ENCODE measurements at places on chromosomes 3 and 15.

- no peak for DNase-seq
Observed at GRCh38 chr3:5205165-5205941, 17.8 kb downstream of the EDEM1 start.

GRCh38 chr15:85172846-85173490 lies 191.3 kb downstream of the PDE8A start:
- DNase-seq: no peak

GRCh38 chr15:31309893-31310606 lies 16.6 kb upstream of the KLF13 start:
- no peak for DNase-seq

DNA sequence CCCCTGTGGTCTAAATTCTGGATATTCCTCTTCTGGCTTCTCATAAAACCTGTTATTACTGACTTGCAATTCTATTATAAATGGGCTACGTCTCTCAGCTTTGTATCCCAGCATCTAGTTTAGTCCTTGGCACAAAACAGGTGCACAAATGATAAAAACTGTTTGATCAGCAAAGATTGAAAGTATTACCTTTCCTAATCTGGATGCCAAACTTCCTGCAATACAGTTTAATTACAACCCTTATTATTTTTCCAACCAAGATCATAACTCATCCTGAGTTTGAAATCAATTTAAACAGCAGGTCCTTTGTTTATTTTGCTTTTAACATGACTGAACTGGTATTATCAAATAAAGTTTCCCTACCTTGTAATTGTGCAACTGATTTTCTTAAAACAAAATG lies 132.6 kb downstream of the ATP1B3 start:
- DNase-seq: no peak

GRCh38 chr3:65672061-65672460 lies 366.7 kb downstream of the MAGI1 start:
- DNase-seq: no peak

- no peak for DNase-seq
Observed at GRCh38 chr15:89500397-89501270, 4.3 kb upstream of the RHCG start.

DNA sequence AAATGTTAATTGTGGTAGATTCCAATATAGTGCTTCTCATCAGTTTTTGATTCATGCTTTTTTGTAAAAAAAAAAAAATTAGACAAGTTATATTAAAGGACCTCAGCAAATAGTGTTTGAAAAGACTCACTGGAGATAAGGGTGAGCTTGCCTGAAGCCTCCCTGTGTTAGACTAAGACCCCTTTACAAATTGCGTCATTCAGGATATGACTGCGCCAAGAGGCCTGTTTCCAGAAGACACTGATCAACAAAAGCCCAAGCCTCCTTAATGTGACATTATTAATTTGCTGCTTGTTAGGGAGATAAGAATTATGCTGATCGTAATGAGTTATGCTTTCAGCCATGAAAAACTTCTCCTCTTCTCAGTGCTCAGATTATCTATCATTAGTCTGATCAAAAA lies 13.0 kb upstream of the DNAJC13 start:
- no peak for DNase-seq

DNA sequence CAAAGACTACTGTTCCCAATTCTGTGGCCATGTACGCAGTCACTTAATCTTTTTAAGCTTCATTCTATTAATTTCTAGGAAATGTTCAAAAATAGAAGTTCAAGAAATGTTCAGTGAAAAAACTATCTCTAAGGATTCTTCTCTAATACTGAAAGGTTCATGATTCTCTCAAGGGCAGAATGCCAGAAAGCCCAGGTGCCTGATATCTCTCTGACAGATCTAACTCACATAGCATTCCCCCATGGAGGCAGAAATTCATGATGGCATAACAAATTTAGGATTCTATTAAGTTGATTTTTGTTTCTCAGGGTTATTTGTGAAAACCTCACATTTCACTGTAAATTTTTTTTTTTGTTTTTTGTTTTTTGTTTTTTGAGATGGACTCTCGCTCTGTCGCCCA lies 17.5 kb downstream of the CHRM5 start:
- no peak for DNase-seq

- no peak for DNase-seq
Observed at GRCh38 chr15:101568821-101569555, 79.5 kb upstream of the PCSK6 start.

DNA sequence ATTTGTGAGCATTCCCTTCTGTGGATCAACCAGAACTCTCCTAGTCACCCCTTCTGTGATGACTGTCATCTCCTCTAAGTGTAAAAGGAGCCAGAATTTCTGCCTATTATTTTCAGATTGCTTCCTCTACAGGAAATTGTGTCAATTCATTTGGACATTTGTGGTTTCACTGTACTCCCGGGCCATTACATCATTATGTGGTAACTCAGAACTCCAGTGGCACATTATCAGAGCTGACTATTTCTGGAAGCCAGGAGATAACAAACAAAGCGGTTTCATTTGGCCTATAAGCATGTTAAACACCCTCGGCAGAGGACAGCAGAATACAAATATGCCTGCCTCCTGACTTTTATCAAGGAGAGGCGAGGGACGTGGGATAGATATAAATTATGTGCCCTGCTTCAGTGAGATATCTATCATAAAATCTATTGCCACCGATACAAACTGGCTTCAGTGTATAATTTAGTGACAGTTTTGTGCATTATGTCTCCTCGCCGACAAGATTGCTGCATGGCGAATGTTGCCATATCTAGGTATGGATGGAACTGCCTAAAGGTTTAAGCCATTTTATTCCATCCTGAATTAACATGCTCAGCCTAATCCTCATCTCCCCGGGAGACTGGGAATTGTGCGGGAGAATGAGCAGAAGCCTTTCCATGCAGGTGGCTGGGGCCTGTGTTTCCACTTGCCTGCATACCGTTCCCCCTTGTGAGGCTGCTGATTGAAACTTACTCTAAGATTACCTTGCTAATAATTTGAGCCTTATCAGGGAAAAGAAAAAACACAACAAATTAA lies 193.4 kb upstream of the SEMA6D start:
- peak; percentile 30 for DNase-seq

DNA sequence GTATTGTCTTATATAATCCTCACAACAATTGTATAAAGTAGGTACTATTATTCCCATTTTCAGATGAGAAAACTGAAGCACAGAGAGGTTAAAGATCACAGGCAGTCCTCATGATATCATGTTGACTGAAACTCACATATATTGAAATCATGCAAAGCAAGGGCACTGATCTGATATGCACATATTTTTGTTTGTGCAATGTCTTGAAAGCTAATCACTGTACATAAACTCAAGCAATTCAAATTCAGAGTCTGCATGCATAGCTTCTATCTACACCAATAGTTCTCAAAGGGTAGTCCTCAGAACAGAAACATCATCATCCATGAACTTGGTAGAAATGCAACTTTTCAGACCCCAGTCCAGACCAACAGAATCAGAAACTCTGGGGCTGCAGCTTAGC lies 119.2 kb upstream of the STT3B start:
- DNase-seq: no peak

- DNase-seq: no peak
Observed at GRCh38 chr15:92092289-92093105, 239.0 kb downstream of the SLCO3A1 start.

DNA sequence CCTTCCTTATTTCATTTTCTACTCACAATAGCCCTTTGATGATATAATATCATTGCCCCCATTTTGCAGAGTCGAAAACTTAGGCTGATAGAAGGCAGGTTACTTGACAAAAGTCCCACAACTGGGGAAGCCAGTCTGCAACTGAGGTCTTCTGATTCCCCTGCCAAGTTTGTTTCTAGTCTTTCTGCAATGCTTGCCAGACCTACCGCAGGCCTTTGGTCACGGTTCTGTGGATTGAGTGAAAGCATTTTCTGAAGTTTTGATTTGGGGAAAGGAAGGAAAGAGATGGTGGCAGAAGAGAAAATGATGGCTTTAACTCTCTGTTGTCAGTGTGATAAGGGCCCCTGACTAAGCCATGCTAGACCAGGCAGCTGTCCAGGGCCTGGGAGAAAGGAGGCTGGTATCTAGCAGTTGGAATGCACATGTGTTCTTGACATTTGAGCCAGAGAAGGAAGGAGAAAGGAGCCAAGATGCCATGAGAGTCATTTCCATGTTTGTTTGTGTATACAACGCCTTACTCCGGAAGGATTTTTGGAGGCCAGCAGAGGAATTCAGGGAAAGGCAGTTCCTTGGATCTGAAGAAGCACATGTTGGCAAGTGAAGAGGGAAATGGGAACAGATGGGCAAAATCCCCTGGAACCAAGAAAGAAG lies 29.9 kb downstream of the FAH start:
- no peak for DNase-seq

GRCh38 chr3:105397974-105398373 lies 31.3 kb downstream of the ALCAM start:
- DNase-seq: no peak

- DNase-seq: no peak
Observed at GRCh38 chr3:23085261-23085660, 117.9 kb upstream of the UBE2E2 start.

DNA sequence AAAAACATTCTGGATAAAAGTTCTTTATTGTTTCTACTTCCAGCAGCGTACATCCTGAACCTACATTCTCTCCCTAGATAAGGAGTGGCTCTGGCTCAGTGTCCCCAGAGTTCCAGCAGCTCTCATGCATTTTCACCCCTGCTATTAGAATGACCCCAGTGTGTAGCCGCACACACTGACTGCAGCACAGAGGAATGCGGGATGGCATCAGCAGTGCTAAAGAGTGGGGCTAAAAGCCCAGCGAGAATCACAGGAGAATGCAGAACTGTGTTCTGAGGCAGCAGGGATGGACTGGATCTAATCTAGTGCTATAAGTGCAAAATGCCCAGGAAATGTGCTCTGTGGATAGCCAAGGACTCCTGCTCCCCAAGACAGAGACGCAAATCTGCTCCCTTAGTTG lies 66.4 kb upstream of the TJP1 start:
- no peak for DNase-seq

DNA sequence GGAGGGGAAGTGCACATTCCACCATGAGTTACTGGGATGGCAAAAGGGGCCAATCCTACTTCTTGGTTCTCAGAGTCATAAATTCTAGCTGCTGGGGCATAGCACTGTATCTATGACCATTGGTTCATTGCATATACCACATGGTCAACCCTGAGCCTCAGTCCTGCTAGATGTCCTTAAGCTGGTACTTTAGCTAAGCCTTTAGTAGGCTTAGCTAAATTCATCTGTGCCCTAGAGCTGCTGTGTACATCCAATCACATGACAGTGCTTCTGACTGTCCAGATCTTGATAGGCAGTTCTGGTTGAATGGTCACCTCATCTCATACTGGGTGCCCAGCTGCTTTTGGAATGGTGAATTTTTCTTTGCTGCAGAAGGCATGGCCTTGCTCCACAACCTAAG lies 8.2 kb downstream of the NDUFB4 start:
- no peak for DNase-seq

- DNase-seq: no peak
Observed at GRCh38 chr15:56844471-56844870, 74.0 kb upstream of the TCF12 start.

- DNase-seq: no peak
Observed at GRCh38 chr3:195182470-195182795, 88.5 kb downstream of the XXYLT1 start.

- no peak for DNase-seq
Observed at GRCh38 chr3:119628390-119628789, 30.7 kb downstream of the PLA1A start.

GRCh38 chr3:139355476-139355875 lies 11.7 kb downstream of the MRPS22 start:
- DNase-seq: no peak

DNA sequence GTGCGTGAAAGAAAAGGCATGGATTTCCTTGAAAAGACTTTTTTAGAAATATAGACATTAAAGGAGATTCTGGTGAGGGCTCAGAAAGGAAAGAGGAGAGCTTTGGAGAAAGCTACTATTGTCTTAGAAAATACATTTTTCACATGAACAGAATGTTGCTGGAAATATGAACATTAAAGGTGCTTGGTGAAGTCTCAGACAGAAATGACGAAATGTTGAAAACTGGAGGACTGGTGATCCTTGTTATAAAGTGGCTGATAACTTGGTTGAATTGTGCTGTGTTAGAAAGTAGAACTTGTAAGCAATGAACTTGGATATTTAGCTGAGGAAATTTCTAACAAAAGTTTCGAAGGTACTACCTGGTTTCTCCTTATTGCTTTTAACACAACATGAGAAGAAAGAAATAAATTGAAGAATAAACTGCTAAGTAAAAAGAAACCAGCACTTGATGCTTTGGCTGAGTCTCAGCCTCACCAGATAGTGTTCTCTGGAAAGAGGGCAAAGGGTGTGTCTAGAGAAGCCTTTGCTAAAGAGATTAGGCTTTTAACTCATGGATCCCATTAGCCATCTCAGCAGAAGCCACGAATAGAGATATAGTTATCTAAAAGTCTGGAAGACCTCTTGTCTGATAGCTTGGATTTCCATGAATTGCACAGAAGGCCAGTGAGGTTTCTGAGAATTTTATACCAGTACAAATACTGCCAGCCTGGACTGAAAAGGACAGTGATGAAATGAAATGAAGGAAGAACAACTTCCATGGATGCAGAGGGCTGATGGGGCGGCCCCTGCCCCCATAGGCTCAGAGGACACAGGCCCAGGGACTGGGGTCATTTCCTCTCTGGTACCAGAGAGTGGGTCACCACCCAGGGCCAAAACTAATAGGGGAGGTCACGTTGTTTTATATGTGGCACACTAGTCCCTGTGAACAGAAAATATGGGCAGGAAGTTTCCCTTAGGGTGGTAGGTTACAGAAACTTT lies 91.5 kb downstream of the RPL22L1 start:
- no peak for DNase-seq

DNA sequence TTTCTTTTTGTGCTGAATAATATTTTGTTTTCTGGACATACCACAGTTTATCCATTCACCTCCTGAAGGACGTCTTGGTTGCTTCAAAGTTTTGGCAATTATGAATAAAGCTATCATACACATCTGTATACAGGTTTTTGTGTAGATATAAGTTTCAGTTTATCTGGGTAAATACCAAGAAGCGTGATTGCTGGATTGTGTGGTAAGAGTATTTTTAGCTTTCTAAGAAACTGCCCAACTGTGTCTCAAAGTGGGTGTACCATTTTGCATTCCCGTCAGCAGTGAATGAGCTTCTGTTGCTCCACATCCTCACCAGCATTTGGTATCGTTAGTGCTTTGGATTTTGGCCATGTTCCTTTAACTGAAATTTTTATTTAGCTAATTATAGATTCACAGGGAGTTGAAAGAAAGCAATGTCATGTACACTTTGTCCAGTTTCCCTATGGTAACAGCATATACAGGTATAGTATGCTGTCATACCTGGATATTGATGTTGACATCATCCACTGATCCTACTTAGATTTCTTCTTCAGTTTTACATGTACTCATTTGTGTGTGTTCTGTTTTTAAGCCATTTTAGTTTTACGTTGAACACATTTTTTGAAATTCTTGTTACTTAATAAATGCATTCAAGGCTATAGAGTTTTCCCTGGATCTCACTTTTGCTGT lies 11.9 kb downstream of the ARID3B start:
- no peak for DNase-seq

GRCh38 chr3:11784971-11785377 lies 61.7 kb downstream of the TAMM41 start:
- no peak for DNase-seq

All from NCI-H2107 (cell line).